ENCODE measurements at places on chromosomes 6 and 20.

DNA sequence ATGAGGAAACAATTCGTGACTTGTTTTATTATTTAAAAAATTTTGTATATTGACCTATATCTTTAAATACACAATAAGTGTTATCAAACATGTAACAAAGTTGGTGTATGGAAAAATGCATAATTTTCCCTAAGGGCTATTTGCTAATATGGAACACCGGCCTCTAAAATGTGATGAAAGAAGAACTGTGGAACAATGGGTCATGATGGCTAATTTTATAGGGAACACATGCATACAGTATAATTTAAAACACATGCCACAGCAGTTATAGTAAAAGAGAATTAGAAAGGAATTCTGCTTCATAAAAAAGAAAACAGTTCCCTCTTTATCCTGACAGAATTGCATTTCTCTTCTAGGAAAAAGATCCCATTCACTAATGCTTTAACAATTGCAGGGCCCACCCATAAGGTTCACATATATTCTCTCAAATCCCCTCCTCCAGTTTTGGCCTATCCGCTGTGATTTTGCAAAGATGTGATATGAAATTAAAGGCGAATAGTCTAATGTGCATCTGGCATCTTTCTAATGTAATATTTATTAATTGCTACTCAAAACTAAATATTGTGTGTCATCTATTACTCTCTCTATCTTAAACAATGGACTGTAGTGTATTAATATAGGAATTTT is 628.1 kb upstream of the CITED2 start:
- no peak for DNase-seq

- no peak for DNase-seq
Observed at GRCh38 chr20:58911970-58912369, 59.5 kb downstream of the GNAS start.

DNA sequence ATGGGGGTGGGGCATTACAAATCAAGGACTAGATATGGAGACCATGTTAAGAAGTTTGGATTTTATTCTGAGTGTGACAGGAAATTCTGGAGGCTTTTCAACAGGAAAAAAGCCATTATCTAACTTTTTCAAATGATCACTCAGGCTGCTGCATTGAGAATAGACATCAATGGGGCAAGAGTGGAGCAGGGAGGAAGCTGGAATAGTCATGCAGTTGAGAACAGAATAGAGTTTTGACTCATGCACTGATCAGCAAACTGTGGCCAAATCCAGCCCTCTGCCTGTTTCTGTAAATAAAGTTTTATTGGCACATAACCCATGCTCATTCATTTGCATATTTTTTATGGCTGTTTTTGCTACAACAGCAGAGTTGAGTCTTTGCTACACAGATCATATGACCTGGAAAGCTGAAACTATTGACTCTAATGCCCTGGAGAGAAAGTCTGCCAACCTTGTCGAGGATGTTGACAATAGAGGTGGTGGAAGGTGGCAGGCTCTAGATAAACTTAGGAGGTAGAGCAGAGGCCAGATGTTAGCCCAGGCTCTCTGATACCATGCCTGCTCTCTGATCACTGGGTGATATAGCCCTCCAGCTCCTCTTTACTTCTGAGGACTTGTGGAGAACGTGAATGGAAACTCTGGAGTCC is 441.8 kb downstream of the PTPRT start:
- no peak for DNase-seq

DNA sequence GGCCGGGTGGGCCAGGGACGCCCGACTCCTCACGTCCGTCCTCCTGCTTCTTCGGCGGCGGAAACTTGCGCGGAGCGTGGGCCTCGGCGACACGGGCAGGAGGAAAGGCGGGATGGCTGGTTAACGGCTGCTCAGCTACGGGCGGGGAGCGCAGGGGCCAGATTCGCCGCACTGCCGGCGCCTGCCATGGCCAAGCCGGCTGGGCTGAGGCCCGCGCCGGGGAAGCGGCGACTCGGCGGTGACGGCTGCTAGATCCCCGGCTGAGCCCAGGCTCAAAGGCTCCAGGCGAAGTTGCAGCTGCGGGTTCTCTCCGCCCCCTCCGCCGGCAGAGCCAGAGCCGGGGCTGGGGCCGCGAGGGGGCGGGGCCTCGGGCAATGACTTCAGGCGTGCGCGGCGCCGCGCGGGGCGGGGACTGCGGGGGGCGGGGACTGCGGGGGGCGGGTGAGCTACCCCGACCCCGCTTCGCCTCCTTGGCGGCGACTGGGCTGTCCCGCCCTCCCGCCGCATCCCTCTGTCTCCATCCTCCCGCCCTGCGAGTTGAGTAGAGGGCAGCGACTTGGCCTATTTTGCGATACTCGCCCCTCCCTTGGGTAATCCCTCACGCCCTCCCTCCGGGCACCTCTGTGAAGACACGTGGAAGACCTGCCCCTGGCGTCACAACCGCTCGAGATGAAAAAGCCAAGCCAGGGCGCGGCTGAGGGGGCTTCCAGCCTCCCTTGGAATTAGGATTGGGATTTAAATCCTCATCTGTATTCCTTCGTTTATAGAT is at the start of gene CEP85L:
Gene CEP85L, minus strand, starts transcription at position 310 of the 769 bp plus-strand sequence. CDS start 322 bp downstream, outside the sequence.
- DNase-seq = peak; percentile 81

DNA sequence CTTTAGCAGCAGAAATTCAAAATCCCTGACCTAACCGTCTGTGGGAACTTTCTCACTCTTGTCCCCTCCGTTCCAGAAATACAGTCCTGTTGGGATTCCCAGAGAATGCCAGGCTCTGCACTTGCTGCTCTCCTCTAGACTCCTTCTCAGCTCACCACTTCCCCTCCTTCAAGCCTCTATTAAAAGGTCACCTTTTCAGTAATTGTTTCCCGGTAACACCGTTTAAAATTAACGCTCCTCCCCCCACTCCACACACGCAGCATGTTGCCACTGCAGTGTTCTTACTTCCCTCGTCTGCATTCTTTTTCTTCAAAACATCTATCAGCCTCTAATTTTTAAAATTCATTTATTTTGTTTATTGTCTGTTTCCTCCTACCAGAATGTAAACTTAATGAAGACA is 48.6 kb upstream of the LGSN start:
- no peak for DNase-seq

GRCh38 chr6:37931066-37931465 is 111.5 kb downstream of the ZFAND3 start:
- DNase-seq = no peak

DNA sequence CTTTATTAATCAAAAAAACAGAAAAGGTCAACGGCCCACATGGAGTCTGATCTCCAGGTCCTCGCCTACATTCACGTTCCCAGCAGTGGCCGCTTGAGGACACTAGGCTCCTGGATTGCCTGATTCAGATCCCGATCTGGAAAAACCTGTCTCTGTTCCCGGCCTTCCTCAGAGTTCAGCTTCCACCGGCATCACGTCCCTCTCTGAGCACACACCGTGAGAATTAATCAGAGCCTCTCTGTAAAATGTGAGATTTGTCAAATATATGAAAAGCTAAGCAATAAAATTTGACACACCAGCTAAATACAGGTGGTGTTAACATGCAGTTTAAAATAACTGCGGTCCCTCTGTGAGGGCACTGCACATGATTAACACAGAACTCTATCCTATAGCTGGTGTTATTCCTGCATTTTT is 122.8 kb upstream of the COL21A1 start:
- DNase-seq = no peak

GRCh38 chr6:53639520-53639919 is 26.0 kb downstream of the KLHL31 start:
- no peak for DNase-seq

GRCh38 chr6:22789315-22789714 is 219.9 kb downstream of the HDGFL1 start:
- DNase-seq = no peak

All from stimulated activated CD4-positive, alpha-beta T cell treated with anti-CD3 and anti-CD28 coated beads, Interleukin-1b, Interleukin-23, amount 100 ng/mL, for 1 hour (primary cell).